CD4-positive, alpha-beta T cell treated with Interleukin-17A for 4 hours (primary cell): ENCODE measurements at places on chromosomes 1 and 21.
A peak's percentile ranks its signal among the peaks of the same experiment; 100 is the strongest.

DNA sequence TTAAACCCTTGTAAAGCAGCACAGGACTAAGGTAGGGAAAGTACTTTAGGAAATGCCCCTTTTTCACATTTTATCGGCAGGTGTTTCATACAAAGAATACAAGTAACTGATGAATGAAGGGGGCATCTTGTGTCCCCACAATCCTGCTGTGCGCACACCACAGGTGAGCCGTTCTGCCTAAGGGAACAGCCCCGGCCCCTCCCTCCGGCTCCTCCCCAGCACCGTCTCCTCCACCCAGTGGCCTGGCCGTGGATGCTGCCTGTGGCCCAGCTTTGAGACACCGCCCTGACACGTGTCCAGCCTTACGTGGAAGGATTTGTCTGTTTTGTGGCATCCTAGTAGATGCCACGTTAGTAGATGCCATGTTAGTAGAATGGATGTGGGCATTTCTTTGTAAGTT, 12.8 kb downstream of the FAAP20 start:
- no peak for DNase-seq

GRCh38 chr1:207811920-207812720, 60.3 kb downstream of the CD46 start:
- DNase-seq, result peak; percentile 26

GRCh38 chr1:12615865-12616708, 1.9 kb downstream of the DHRS3 start:
- DNase-seq, result peak; percentile 36

DNA sequence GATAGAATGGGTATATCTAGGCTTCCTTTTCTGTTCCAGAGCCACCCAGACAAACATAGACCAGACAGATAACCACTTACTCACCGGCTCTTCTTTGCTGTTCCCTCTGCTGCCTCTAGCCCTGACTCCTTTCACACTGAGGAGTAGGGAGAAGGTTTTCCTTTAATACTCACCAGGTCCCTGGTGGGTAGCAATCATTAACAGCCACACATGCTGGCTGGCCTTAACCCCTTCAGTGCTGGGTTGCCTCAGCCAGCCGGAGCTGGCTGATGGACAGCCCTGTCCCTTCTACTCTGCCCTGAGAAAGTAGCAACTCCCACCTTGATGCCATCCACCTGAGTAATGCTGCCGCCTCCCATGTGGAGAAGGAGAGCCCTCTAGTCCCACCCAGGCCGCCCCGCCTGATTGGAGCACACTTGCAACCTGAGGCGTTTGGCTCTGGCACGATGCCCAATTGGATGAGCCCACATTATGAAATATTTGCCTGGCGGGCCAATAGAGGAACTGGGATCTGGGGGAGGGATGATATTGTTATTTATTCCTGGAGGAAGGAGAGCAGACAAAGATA, 71.6 kb downstream of the PLEKHA6 start:
- DNase-seq, result no peak

- DNase-seq, result no peak
Observed at GRCh38 chr1:147266381-147266780, 23.9 kb downstream of the CHD1L start.

DNA sequence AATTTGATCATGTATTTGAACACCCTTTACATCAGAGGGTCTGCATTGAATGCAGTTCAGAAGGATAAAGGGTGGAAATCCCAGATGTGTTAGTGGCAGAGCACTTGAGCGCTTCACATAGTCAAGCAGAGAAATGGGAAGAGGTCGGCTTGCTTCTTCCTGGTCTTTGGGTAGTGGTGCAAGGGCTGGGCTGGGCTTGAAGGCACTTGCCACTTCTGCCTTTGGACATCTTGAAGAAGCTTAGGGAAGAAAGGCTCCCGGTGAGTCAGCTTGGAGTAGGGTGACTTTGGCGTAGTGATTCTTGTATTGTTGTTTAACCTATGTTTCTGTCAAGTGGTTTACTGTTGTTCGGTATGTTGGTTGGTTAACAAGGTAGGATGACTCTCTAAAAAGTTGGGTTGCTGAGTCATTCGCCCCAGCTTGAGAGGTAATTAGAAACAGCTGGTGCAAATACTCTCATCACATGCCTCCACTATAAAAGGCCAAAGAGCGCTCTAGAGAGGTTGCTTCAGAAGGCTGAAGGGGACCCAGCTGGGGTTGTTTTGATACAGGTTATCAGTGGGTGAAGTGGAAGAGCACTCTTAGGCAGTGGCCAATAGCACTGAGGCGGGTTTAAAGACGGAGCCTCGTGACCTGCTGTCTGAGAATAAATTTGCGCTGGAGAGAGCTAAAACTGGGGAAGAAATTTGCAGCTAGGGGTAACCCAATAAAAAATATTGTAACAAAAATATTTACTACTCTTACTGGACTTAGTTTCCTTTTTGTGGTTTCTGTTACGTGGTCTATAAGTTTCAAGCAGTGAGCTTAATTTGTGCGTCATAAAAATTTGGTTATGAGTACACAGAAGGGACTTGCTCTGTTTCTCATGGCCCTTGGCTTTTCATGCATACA, 1.4 kb downstream of the BACH1 start:
- peak; percentile 58 for DNase-seq

GRCh38 chr1:94325377-94326302, 88.3 kb upstream of the ARHGAP29 start:
- DNase-seq, result no peak

DNA sequence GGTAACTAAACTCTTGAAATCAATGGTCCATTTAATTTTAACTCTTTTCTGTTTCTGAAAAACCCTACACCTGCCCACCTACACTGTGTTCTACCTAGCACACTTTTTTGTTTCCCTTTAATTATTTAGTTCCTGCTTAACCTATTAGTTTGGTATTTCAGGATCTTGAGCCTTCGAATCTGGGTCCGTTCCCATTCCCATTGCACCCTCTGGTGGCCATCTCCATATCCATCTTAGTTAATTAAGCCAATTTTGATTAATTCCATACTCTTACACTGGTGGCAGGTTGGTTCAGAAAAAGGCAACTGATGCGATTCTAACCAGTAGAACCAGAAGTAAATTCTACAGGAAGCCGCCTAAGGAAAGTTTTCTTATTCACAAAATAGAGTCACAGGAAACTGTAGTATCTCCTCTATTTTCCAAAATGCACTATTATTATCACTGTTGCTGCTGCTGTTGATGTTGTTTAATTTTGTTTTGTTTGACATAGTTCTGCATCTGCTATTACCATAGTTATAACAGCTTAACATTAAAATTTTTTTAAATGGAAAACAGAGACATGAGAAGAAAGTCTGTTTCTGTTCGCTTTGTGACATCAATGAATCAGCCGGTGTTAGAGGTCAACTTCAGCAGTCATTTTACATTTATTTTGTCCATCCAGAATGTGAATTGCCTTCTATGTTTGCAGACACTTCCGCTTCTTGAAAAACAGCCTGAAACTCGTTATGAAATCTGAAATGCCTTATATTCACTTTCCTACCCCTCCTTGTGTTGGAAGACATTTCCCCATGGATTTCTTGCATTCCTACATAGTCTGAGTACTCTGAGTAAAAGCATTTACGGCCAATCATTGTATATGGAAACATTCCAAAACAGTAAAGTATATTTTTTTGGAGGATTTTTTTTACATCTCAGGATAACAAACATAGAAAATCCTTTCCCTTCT, 115.5 kb upstream of the NCAM2 start:
- DNase-seq, result no peak

DNA sequence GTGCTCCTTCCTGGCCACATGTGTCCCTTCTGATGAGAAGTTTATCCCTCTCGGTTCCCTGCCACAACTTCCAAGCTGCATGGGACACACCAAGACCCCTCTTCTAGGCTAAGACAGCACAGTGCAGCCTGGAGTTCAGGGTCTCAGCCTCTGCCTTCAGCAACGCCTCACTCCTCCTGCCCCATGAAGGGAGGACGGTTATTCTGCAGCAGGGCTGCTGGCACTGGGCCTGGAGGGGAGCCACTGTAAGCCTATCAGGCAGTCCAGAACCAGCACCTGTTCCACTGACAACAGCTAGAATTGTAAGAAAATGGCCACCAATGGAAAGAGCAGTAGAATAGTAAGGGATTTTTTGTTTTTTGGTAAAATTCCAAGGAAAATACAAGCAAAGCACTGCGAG, 72.3 kb downstream of the GALNT2 start:
- no peak for DNase-seq

DNA sequence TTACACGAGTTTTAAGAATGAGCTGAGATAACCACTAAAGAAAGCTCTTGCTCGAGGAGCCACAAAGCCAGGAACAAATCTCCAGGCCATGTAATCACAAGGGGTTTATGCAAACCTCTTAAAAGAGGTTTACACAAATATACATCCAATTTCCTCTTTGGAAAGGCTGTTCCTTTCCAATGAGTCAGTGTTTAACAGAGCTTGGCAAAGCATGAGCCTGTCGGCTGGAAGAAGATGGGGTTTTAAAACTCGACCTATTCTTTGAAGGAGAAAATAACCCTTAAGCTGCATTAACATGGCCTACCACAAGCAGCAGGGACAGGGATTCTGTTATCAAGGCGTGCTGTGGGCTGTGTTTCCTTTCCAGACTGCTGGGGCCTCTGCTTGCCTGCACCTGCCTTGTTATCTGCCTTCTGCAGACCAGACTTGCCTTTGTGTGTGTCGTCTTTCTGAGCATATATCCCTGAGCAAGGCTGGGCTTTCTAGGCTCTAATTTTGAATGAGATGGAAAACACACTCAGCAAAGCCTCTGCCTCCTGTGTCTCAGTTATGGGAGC, 40.6 kb upstream of the CYP2J2 start:
- no peak for DNase-seq

DNA sequence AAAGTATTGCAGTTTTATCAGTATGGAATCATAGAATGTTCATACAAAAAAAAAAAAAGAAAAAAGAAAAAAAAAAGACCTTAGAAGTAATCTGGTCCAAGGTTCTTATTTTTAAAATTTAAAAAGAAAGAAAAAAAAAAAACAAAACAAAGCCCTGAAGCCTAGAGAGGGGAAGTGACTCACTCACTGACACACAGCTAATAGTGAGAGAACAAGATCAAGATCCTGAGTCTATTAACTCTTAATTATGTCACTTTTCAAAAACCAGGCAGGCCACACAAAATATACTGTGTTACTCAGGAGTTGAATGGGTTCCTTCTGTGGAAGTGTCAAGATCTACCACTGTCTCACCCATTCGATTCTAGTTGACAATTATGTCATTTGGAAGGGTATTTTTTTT, 433.9 kb upstream of the DAB1 start:
- no peak for DNase-seq

GRCh38 chr1:115939455-115939854, 36.9 kb upstream of the SLC22A15 start:
- DNase-seq, result no peak

- DNase-seq, result no peak
Observed at GRCh38 chr1:161973924-161974845, 49.5 kb downstream of the OLFML2B start.

DNA sequence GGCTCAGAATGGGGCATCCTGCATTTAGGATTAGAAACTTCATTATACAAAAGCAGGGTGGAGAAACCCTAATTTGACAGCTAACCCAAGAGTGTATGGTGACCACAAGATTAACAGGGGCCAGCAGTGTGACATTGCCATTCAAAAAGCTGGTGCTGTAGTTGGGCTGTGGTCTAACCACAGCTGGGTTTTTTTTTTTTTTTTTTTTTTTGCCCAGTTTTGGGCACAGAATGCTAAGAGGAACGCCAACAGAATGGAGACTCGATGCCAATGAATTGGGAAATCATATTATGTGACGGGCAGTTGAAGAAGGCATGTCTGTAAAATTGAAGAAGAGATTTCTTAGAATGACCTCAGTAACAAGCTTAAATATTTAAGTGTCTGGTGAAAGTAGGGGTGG, 58.4 kb downstream of the NFIA start:
- no peak for DNase-seq

DNA sequence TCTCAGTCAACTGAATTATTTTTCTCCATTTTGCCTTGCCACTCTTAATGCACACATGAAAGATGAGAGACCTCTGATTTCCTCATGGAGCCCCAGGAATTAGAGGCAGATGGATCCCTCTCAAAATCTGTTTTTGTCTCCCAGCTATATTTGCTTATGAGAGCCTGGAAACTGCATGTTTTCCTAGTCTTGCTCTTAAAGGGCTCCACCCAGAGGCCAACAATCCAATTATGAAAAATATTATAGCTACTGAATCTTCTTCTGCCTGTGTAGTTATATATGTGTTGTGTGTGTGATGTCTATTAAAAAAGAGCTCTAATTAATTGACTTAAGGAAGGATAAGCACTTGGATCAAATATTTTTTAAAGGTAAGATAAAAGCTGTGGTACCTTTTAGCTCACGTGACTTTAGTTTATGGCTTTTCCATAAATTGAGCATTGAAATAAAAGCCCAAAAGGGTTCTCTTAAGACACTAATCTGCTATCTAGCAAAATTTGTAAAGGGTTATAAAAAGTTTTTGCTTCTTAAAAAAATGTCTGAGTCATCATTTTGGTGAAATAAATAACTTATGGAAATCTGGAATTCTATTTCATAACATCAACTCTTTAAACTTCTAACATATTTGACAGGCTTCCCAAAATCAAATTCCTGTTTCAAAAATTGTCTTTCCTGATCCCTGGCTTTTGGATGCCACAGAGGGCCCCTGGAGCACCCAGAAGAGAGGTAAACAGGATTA, 31.2 kb upstream of the TSPEAR start:
- DNase-seq, result peak; percentile 17

GRCh38 chr1:95716097-95716496, 482.1 kb downstream of the RWDD3 start:
- no peak for DNase-seq

DNA sequence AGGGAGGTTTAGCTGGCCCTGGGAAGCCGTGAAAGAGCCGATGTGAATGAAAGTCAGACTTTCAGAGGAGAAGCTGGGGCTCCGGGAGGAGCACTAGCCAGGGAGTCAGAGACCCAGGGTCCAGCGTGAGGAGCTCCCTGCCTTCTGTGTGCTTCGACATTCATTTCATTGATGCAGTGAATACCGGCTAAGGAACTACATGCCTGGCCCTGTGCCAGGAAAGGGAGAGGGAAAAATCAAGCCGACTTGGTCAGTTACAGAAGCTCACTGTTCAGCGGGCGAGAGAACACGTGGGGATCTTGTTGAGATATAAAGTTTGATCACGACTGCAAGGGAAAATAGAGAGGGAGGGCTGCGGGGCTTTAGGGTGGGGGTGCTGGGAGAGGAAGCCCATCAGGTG, 76.7 kb upstream of the RUNX3 start:
- DNase-seq, result no peak

DNA sequence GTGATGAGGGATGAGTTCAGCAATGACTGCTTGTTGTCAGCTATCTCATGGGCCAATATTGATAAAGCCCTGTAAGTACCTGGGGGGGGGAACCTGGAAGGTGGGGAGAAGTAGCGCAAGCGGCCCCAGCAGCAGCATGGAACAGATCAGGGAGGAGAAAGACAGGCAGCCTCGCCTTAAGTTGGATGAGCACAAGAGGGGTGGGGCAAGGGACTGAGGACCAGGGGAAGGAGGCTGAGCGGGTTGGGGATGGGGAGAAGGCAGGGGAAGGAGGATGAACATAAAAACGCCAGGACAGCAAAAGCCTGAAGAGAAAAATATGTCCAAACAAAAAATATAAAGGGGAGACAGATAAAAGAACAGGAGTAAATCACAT, 70.6 kb downstream of the ALG14 start:
- DNase-seq, result no peak

GRCh38 chr1:14362331-14362730, 236.2 kb upstream of the KAZN start:
- no peak for DNase-seq

GRCh38 chr1:240455228-240455821, 156.6 kb downstream of the GREM2 start:
- DNase-seq, result peak; percentile 8

- DNase-seq, result no peak
Observed at GRCh38 chr1:116159177-116159576, 48.0 kb downstream of the MAB21L3 start.
